ENCODE measurements at places on chromosomes 7 and 10.

DNA sequence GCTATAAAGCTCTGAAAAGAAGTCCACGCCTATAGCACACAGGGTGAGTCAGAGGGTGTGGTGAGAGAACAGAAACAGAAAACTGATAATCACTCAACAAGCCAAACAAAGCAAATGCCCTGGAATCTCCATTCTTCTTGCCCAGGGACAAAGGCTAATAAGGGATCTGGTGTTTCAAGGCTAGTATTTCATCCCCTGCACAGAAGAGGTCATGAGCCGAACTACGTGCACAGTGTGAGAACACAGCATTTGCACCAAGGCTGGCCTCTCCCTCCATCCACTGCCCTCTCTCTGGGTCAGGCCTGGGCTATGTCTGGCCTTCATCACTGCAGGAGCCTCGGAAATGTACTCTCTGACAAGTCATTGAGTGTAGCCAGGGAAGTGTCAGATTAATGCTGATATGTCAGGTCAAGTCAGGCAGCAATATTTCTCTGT lies 42.7 kb downstream of the PRR15 start:
- no peak for DNase-seq

GRCh38 chr7:33053721-33054120 lies 8.9 kb downstream of the NT5C3A start:
- no peak for DNase-seq

DNA sequence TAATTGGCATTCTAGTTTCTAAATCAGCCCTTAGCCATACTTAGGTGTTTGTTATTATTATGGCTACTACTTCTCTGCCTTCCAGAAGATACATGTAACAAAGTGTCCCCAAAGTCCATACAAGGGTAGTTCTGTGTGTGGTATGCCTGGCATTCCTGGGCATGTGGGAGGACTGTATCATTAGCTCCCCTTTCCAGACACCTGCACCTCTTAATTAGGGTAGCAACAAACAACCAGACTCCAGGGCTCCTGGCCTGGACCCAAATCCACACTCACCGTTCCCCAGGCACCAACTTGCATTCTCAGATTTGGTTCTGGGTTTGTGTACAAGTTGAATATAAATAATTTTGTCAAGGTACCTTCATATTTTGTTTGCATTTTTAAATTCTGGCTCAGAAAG lies 15.5 kb upstream of the CALD1 start:
- DNase-seq = no peak

DNA sequence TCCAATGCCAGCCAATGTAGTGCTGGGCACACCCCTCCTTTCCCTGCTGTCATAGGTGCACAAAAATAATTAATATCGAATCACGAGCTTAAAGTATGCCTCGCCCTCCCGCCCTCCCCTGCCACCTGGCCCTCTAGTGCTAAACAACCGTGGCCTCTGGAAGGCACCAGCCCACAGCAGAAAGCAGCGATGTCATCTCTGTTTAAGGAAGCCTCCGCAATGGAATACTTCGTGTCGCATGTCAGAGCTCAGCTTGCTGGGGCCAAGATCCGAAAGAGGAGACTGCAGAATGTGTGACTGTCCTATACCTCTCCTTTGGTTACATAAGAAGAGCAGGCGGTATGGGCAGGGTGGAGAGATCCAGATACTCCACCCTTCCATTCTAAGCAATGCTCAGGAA lies 71.5 kb downstream of the RHOBTB1 start:
- no peak for DNase-seq

GRCh38 chr10:35913628-35914027 lies 271.5 kb upstream of the FZD8 start:
- no peak for DNase-seq

DNA sequence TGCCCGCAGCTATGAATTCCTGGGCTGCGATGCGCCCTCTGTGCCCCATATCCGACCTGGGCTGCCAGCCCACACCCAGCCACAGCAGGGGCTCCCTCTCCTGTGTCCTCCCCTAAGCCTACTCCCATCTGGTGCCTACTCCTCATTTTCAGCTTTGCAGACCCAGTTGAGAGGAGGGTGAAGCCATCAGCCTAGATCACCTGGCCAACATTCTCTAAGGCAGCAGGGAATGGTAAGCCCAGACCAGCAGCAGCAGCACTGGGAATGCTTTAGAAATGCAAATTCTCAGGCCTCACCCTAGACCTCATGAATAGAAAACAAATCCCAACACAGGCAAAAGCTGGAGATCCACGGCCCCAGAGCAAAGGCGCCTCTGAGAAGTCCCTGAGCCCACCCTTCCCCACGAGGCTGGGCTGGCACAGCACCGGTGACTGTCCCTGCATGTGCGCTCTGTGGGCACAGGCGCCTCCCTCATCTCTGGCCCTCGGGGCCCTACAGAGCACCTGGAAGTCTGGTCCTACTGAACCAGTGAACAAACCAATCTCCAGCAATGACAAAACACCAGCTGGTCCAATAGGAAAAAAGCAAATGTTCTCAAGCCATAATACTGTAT lies 161.4 kb downstream of the GFRA1 start:
- DNase-seq = no peak

GRCh38 chr10:96387601-96388000 lies 28.8 kb upstream of the OPALIN start:
- no peak for DNase-seq

DNA sequence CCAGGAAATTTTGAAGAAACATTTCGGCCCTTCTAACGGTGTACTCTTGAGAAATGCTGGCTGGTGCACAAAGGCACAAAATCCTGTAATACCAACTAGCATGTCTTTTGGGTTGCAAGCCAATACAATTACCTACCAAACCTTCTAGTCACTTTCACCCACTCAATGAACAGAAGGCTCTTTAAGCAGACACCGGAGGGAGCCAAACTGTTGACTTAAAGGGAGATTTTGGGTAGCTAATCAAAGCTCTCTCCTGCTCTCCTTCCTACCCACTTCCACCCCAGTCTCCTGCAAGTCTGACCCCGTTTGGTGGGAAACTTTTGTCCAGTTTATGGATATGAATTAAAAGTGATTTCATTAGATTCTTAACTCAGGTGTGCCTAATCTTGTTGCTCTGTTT lies 24.0 kb downstream of the GRM3 start:
- no peak for DNase-seq

DNA sequence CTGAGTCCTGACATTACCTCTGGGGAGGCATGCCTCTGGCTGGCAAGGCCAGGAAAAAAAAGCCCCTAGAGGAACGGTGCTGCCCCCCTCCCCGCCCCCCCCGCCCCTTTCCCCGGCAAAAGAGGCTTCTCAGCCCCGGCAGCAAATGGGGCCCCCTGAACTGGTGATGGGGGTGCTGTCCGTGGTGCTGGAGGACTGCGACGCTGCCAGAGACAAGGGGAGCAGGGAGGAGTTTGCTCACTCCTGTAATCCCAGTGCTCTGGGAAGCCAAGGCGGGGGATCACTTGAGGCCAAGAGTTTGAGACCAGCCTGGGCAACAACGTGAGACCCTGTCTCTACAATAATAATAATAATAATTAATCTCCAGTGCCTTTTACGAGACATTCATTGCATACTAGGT lies 23.7 kb downstream of the SRRM3 start:
- peak; percentile 45 for DNase-seq

GRCh38 chr10:28363376-28363775 lies 60.5 kb upstream of the MPP7 start:
- no peak for DNase-seq

DNA sequence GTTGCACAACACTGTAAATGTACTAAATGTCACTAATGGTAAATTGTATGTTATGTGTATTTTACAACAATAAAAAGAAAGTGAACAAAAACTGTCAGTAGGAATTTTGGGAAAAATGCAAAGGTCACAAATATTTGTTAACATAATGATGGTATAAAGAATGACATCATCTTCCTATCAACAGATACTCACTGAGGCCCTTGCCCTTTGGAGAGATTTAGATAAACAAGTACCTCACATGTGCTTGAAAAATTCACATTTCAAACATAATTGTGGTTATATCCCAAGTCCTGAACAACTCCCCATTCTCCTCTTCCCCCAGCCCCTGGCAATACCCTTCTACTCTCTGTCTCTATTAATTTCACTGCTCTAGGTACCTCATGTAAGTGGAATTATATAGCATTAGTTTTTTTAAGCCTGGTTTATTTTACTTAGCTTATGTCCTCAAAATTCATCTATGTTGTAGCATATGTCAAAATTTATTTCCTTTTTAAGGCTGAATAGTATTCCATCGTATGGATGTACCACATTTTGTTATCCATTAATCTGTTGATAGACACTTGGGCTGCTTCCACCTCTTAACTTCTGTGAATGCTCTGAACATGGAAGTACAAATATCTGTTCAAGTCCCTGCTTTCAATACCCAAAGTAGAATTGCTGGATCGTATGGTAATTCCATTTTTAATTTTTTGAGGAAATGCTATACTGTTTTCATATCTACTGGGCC lies 90.5 kb downstream of the WIPF3 start:
- no peak for DNase-seq

GRCh38 chr10:112565434-112566053 lies 118.5 kb downstream of the VTI1A start:
- DNase-seq = no peak

DNA sequence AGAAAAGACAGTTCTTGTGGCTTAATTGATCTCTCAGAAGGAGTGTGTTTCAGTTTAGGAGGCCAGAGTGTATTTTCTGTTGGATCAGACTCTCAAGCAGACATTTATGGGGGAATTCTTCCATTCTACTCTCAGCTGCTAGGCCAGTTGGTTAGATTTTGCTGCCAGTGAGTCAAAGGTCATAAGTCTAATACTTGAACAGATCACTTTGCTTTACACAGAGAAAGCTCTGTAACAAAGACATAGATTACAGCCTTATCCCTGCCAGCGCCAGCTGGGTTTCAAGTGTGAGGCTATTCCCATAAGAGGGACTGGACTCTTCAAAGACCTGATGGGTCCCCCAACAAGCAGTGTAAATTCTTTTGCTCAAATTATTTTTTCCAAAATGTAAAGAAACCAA lies 145.6 kb upstream of the SEMA3C start:
- no peak for DNase-seq

GRCh38 chr10:5873515-5873995 lies 16.1 kb downstream of the ANKRD16 start:
- DNase-seq = peak; percentile 70

GRCh38 chr7:94431176-94431575 lies 36.5 kb downstream of the COL1A2 start:
- DNase-seq = no peak

GRCh38 chr7:2269991-2270460 lies 28.0 kb downstream of the NUDT1 start:
- no peak for DNase-seq

DNA sequence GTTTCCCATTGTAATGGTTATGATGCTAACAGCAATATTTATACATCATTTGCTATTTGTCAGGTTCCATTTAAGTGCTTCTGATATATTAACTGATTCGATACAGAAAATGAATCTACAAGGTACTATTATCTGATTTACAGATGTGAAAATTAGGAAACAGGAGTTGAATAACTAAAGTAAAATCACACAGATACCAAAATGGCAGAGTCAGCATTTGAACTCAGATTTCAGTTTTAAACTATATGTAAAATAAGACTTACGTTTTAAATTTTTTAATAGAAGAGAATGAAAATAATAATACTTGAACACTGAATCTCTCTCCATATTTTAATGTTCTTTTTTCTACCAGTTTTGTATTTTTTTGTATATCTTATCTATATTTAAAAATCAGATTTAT lies 313.2 kb downstream of the MDFIC start:
- DNase-seq = no peak

GRCh38 chr7:158471716-158472115 lies 115.9 kb downstream of the PTPRN2 start:
- no peak for DNase-seq

GRCh38 chr10:122373108-122373507 lies 1.4 kb upstream of the PLEKHA1 start:
- DNase-seq = no peak

DNA sequence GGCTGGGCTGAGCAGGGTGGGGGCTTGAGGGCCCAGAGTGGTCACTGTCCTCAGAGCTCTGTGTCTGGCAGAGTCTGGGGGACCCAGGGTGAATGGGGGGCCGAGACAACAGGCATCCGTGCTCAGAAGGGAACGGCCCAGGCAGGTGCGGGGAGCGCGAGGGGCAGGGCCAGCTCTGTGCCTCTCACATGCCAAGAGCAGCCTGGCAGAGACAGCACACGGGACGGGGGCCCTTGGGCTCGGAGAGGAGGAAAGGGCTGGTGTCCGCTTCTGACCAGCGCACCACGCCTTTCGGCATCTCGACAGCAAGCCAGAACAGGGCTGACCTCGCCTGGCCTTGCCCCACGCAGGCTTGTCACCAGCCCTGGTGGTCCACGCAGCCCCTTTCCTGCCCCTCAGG lies 13.4 kb downstream of the AMZ1 start:
- no peak for DNase-seq

- DNase-seq = no peak
These were observed 36.7 kb upstream of the INPP5A start for GRCh38 chr10:132500781-132501415.

GRCh38 chr7:134826105-134826504 lies 46.7 kb downstream of the CALD1 start:
- no peak for DNase-seq

All from GM12891 (cell line).